Activated naive CD4-positive, alpha-beta T cell (primary cell): ENCODE measurements at places on chromosomes 6 and 20.

- DNase-seq = no peak
Measured at GRCh38 chr6:168194732-168195567, 115.9 kb upstream of the FRMD1 start.

DNA sequence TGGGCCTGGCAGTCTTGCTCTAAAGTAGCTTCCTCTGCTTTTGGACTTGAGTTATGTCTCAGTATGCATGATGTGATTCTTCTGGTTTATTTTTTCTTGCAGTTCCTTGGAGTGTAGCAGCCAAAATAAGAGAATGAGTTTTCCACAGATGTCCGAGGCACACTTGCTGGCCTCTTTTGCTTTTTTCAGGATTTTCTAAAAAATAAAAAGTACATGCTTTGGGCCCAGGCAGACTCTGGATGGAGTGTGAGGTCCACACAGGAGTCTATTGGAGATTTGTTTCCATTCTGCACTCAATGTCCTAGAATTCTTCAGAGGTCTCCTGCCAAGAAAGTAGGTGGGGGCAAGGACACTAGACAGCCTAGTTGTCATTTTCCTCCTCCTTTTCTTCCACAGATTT is 477.6 kb downstream of the EPM2A start:
- DNase-seq = no peak

DNA sequence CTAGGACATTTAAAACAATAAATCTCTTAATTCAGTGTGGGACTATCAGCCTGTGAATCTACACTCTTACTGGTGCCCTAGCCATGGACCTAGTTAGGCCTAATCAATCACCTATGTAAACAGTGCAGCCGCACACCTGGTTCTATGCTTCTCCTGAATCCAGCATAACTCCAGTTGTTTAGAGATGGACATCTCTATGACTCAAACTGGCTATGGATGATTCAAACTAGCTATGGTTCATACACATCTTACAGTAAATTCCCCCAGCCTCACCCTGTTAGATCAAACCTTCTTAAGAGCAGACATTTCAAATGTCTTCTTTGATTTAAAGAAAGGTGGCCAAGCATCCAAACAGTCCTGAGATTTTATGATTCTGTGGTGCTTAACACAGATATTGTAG is 34.7 kb downstream of the SLC35B3 start:
- no peak for DNase-seq

DNA sequence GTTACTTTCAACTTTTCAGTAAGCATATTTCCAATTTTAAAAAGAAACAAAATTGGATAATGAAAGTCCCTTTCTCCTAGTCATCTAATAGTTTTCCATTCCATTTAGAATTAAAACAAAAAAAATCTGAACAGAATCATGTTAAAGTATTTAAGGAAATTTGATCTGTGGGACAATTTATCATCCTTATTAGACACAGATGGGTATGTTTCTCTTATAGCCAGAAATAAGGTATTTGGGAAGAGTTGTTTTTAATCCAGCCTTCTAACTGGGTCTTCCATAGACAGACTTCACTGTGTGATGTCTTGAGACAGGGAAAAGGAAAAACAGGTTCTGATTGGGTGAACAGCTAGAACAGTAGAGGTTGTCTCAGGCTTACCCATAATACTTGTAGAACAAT is 39.5 kb upstream of the STXBP5 start:
- DNase-seq = no peak

DNA sequence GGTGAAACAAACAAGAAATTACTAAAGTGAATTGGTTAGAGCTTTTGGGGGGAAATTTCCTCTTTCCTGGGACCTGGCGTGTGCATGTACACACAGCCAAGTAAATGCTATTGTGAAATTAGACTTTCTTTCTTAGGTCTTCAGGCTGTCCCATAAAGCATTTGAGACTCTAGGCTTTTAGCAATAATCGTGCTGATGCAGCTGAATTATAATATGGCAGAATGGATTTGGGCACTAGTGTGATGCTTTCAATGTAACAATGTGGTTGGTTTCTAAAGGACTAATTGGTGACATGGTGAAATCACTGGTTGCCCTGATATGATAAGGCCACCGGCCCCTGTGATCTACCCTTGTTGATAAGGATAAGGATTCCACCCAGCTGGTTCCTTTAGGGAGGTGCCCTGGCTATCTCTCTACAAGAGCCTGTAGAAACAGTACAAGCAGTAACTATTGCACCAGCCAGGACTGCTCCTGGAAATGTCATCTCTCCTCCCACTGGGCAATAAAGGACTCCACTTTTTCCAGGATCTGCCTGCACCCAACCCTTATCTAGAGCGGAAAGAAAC is 164.1 kb downstream of the TFAP2A start:
- no peak for DNase-seq

GRCh38 chr6:117165911-117166499 is 99.4 kb upstream of the VGLL2 start:
- DNase-seq = no peak

DNA sequence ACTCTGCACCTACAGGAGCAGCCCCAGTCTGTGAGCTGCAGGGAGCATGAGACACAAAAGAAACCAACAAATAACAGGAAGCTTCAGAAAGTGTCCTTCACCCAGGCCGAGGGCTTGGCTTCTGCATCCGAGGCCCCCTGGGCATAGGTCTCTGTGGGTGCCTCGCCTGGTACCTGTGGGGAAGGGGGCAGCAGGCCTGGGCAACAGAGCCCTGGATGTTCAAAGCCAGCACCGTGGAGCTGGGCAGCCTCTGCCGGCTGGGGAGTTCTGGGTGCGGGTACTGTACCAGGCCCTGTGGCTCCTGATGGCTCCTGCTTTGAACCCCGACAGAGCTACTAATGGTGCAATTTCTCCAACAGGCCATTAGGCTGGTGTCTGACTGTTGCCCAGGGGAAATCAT is 55.7 kb downstream of the TMEM242 start:
- no peak for DNase-seq

- DNase-seq = no peak
Measured at GRCh38 chr20:3614466-3614865, 48.7 kb downstream of the GFRA4 start.

DNA sequence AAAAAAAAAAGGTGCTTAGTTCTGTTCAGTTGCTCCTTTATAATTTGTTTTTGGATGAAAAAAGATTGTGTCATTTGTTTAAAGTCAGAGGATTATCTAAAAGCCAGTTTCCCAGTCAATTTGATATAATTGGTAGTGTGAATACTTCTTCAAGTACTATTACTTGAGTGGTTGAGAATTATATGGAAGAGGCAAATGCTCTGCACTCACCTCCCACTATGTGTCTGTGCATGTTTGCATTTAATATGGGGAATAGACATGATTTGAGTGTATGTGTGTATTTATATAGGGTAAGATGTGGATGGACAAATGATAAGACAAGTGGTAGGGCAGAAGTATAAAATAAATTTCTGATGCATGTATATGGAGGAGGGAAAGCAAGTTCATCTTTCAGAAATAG is 15.8 kb downstream of the GJA1 start:
- DNase-seq = no peak

DNA sequence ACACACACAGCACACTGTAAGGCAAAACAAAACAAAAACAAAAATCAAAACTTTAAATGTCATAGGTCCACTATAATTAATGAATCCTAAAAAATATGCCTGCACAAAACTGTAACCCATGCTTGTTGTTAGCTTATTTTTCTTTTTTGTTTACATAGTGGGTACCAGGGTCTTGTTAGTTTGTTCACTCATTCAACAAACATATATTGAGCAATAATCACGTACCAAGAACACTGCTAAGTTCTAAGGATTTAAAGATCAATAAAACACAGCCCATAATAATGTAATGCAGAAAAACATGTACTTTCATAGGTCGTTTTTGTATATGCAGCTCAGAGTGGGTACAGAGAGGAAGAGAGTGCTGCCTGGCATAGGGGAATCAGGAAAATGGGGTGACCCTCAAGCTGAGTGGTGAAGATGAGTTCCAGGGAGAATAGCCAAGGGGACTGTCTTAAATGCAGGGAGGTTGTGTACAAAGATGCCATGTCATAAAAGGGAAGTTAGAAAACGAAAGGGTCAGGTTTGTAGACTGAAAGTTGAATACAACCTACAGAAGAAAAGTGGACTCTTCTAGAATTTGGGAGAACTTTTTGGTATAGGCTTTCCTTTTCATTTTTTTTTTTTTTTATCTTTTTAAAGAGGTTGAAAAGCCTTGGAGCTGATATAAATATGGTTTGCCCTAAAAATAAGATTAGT is 113.3 kb upstream of the TBX18 start:
- DNase-seq = no peak

DNA sequence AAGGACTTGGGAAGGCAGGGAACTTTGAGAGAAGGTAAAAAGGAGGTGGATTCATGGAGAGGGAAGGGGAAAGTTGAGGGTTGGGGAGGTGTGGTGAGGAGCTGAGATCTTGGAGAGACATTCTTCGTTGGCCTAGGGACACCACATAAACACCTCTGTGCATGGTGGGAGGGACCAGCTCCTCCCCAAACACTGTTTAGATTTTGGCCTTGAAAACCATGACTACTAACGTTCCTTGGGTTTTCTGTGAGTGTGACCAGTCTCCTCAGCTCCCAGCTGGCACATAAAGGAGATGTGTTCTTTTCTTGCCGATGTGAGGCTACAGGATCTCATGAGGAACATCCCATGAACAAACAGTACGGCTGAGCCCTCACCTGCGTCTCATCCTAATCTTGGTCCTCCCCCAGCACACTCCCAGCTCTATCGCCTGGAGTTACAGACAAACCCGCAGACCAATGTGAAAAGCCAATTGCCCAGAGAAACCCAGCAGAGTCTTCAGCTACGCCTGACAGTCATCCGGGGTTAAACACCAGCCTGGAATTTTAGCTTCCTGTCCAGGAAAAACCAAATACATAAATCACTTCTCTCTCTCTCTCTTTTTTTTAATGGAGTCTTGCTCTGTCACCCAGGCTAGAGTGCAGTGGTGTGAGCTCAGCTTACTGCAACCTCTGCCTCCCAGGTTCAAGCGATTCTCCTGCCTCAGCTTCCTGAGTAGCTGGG is 22.0 kb upstream of the DDR1 start:
- no peak for DNase-seq

DNA sequence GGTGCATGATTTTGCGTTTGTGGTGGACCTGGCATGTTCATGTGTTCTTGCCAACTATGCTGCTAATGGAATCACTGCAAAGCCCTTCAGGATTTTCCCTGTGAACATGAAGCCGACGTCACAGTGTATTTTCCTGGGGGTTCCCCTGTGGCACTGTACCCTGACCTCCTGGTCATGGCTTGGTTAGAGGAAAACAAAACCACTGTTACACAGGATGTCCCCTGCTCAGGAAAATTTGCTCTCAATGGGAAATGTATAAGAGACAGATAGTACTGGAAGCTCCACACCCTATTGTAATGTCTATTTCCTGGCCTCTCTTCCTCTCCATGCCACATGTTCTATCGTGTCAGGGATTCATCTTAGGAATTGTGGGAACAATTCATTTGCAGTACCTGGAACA is 19.7 kb downstream of the TSHZ2 start:
- DNase-seq = no peak

GRCh38 chr20:61951695-61952533 is 113.8 kb downstream of the TAF4 start:
- DNase-seq = no peak

GRCh38 chr20:58004146-58004545 is 224.3 kb downstream of the ANKRD60 start:
- DNase-seq = no peak

- DNase-seq = no peak
Measured at GRCh38 chr6:129488313-129488712, 221.7 kb downstream of the ARHGAP18 start.

- no peak for DNase-seq
Measured at GRCh38 chr6:45388328-45388727, 10.6 kb upstream of the SUPT3H start.

DNA sequence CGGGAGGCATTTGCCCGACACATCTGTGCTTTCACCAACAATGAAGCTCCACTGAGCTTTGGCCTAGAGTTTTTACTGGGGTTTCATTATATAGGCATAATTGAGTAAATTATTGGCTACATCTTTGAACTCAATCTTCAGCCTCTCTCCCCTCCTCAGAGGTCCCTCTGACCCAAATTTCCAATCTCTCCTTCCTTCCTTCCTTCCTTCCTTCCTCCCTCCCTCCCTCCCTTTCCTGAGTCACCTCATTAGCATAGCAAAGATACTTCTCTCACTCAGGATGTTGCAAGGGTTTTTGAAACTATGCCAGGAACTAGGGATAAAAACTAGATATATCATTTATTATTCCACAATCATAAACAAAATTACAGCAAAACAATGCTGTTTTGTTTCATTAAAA is 238.2 kb upstream of the PRND start:
- DNase-seq = no peak

GRCh38 chr20:5045906-5046305 is 44.6 kb upstream of the SLC23A2 start:
- DNase-seq = no peak

DNA sequence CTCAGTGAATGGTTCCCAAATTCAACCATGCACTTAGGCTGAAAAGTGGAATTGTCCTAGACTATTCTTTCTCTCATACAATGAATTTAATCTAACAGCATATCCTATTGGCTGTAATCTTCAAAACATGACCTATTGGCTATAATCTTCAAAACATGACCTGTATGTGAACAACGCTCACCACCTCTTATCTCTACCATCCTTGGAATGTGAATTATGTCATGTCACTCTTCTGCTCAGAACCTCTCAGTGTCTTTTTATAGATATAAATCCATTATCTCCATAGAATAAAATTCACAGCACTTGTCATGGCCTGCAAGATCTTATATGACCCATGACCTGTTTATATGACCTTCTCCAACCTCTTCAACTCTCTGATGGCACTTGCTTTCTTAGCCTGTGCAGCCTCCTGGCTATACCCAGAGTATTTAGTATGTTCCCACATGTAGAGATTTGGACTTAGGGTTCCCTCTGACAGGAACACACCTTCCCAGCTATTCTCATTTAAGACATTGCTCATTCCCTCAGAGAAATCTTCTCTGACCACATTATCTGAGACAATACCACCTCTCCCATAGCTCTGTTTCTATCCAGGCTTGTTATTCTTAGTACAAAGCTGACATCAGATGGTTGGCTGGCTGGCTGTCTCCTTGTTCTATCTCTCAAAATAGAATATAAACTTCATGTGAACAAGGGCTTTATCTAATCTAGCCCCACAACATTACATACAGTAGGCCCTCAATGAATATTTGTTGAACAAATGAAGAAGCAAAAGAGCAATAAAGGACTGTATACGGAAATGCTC is 275.0 kb upstream of the PREP start:
- DNase-seq = no peak
